ENCODE measurements at places on chromosomes 2 and 18.

- no peak for DNase-seq
Observed at GRCh38 chr2:48854681-48855080, 99.2 kb upstream of the LHCGR start.

GRCh38 chr2:25690058-25690457 is 16.7 kb upstream of the DTNB start:
- no peak for DNase-seq

DNA sequence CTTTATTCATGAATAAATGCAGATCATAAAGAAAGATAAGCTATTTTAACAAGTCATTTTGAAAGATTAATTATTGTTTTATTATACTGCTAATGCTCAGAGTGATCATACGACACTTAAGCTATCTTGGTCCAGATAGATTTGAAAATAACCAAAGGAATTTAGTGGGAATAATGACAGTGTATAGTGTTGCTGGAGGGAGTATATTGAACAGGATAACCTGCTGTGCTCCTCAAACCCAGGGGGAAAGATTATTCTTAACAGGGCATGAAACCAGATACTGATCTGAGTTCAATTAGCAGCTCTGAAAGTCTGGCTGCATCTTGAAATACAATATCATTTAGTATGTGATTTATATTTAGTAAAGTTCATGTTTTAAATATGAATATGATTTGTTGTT is 216.3 kb upstream of the ITGA4 start:
- DNase-seq: no peak

DNA sequence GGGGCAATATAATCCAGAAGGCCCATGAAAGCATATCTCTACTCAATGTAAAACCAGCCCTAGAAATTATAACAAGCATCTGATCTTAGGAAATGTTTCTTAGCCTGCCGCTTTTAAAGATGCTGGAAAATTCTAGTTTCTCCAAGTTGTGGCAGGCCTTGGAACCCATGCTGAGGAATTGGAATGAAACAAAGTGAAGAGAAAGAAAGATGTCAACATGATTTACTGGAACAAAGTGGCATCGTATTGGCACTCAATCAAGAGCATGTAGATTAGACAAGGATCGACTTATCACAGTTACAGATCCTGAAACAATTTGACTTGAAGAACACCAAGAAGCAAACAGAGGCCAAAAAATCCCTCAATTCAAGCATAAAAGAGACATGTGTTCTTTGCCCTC is 28.7 kb downstream of the CNTNAP5 start:
- DNase-seq: no peak

- DNase-seq: no peak
Observed at GRCh38 chr2:177010146-177010545, 202.4 kb upstream of the HNRNPA3 start.

DNA sequence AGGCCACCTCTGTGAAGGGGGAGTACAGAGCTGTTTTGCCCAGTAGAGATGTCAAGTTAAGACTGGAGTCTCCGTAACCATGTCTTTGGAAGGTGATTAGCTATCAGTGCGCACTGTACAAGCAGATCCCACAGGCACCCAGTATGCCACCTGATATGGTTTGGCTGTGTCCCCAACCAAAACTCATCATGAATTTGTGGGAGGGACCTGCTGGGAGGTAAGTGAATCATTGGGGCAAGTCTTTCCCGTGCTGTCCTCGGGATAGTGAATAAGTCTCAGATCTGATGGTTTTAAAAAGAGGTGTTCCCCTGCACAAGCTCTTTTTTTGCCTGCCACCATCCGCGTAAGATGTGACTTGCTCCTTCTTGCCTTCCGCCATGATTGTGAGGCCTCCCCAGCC is 90.2 kb downstream of the ACTR2 start:
- DNase-seq: no peak

DNA sequence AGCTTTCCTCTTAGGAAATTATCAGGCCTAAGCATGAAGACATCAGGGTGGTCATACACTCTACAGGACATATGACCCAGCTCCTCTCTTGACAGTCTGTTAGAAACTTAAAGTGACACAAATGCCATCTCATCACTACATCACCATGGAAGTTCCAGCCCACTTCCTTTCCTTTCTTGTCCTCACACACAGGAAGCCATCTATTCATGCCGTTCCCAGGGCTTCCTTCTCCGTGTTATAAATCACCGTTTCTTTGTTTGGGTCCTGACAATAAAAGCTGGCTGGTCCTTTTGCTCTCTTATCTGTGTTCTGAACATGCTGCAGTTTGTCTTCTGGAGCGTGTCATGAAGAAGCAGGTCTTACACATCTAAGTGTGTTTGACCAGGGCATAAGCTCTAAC is 692.1 kb upstream of the CELF4 start:
- no peak for DNase-seq

DNA sequence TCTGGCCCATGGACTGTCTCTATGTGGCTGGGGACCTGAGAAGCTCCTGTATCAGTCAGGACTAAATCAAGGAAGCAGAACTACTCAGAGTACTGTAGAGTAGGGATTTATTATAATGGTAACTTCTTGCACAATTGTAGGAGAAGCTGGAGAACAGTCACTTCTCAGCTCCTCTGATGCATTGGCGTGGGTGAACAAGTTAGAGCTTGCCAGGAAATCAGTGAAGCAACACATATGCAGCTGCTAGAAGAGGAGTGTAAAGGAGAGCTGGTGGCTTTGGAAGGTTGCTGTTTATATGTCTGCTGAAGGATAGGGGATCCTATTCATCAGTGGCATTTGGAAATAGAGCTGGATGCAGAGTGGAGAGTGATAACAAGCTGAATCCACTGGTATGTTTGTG is 215.5 kb upstream of the CWC22 start:
- no peak for DNase-seq

- peak; percentile 54 for DNase-seq
Observed at GRCh38 chr2:46915281-46915810, at the start of gene MCFD2. MCFD2 (minus strand) TSS chr2:46915806; CDS start chr2:46909171, 6,635 bp downstream.

DNA sequence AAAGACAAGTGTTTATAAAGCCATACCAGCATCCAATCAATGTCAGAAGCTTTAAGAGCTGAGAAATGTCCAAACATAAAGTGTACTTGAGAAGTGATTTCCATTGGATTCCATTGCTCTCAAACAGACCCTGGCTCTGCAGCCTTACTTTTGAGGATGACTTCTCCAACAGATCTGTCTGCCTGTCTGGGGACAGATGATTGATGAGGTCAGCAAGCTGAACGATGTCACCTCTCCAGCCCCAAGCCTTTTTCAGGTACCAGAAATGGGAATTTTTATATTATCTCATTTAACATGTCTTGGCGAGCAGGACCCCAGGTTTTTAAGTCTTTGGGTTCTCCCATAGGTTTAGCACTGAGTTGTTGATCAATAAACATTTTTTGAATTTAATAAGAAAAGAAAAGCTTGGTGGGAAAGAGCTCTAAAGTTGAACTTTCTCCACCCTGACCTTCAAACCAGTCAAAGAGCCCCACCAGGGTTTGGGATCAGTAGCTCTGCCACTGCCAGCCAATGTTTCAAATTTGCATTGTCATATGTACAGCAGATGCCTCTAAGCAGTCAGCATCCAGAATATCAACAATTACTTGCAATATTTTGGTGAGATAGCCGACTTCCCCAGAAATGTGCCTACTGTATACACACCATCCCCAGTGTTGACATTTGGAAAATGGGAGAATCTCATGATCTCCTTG is 22.5 kb downstream of the PTPN18 start:
- no peak for DNase-seq

DNA sequence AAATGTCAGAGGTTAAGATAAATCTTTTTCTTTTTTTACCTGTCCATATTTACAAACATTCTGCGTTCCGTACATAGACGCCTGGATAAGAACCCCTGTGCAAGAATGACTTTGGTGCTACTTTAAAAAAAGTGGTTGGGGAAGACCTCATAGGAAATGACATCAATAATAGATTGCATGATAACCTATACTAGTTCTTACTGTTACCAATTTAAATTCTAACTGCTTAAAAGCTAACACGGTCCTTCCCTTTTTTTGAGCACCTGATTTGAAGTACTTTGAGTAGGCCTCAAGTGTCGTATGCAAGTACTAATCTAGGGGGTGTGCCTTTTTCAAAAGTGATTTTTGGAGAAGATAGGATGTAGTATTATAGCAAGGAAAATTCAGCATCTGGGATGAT is 2.1 kb downstream of the SLC39A10 start:
- no peak for DNase-seq
